Smooth muscle cell of the brain vasculature (primary cell): ENCODE measurements at places on chromosomes 5 and 9.

- DNase-seq: no peak
These were observed 88.5 kb upstream of the TRPM3 start for GRCh38 chr9:71209890-71210289.

DNA sequence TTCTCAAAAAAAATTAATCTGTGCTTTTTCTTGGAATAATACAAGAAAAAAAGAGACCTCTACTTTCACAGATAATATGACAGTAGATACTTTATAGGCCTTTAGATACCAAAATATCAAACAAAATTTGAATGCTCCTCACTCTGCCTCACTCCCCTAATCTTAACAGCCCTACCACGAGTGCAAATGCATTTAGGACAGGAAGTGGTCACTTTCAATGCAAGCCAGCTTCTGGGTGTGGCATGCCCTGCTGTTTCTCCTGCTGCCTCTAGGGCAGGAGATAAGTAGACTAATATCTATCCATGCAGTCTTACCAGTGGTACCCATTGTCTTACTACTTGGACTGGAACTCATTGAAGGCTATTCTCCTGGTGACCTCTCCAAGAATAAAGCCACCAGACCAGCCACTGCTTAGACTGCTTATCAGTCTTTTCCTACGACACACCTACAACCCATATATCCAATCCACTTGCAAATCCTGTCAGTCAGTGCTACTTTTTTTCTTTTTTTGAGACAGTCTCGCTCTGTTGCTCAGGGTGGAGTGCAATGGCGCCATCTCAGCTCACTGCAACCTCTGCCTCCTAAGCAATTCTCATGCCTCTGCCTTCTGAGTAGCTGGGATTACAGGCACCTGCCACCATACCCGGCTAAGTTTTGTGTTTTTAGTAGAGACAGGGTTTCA lies 23.0 kb downstream of the FRRS1L start:
- DNase-seq: no peak

DNA sequence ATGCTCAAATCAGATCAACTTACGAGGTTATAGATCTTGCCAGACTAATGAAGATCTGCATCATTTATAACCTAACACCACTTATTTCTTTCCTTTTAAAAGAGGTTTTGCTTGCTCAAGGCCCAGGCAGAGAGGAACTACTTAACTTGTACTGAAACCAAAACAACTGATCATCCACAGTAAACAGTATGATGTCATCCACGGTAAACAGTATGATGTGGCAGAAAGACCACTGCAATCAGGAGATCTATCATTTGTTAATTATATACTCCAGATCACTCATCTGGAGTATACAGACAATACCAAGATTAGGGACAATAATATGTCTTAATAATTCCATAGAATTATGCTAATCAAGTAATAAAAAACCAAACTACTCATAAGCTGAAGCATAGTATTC lies 116.8 kb downstream of the ADAMTS6 start:
- no peak for DNase-seq

DNA sequence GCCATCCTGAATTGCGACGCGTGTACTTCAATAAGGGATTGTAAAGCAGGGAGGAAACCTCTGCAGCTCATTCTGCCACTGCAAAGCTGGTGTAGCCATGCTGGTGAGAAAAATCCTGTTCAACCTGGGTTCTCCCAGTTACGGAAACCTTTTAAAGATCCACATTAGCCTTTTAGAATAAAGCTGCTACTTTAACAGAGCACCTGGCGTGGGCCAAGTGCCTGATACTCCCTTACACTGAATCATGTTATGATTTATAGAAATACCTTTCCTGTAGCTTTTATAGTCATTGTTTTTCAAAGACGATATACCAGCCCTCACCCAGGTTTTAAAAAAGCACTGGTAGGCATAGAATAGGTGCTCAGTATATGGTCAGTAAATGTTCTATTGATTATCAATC lies 48.3 kb downstream of the SFXN1 start:
- no peak for DNase-seq

GRCh38 chr5:6480133-6481051 lies 31.7 kb downstream of the UBE2QL1 start:
- no peak for DNase-seq

GRCh38 chr5:1647580-1647979 lies 123.8 kb upstream of the LPCAT1 start:
- no peak for DNase-seq

- DNase-seq: no peak
These were observed 82.6 kb downstream of the CETN3 start for GRCh38 chr5:90326995-90327394.

DNA sequence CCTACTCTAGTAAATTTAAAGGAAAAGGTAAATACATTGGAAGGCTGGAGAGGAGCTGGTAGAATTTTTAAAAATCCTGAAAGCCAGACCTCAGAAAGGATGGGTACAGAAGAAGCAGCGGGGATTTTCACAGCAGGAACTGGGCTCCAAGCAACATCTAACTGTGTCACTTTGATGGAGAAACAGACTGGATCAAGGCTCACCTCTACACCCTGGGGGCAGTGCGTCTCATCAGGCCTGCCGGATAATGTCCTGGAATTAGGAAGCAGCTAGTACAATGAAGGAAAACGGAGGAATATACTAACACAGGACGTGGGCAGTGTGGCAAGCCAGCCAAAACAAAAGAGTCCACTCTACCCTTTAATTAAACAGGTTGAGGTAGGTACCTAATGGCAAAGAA lies 463.6 kb downstream of the TAF11L14 start:
- DNase-seq: no peak

- DNase-seq: no peak
These were observed 161.9 kb downstream of the MACROH2A1 start for GRCh38 chr5:135236908-135237747.

GRCh38 chr5:62585751-62586150 lies 7.1 kb downstream of the LRRC70 start:
- no peak for DNase-seq

DNA sequence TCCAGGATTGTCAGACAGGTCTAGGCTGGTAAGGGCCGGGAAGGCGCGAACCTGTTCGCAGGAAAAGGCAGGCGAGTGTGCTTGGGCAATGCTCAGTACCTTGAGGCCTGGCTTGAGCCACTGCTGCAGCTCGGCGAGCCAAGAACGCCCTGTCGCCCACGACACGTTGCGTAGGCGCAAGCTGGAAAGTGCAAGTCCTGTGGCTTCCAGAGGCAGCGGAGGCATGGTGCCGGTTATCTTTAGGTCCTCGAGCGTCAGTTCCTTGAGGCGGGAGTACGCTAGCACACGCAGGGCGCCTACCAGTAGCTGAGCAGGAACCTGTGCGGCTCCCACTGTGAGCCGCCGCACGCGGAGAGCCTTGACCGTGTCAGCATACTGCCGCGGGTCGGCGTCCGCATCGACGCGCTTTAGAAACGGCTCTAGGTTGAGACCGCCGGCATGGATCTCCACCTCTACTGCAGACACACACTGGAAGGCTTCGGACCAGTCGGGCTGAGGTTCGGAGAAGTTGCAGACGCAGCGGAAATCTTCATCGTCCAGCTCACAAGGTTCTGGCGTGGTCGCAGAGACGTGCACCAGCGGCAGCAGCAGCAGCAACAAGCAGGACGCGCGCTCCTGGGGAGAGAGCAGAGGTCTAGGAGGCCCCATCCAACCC lies 482 bp downstream of the CD14 start:
- DNase-seq: no peak

- DNase-seq: no peak
These were observed 4.3 kb downstream of the TRAF2 start for GRCh38 chr9:136890661-136891060.

DNA sequence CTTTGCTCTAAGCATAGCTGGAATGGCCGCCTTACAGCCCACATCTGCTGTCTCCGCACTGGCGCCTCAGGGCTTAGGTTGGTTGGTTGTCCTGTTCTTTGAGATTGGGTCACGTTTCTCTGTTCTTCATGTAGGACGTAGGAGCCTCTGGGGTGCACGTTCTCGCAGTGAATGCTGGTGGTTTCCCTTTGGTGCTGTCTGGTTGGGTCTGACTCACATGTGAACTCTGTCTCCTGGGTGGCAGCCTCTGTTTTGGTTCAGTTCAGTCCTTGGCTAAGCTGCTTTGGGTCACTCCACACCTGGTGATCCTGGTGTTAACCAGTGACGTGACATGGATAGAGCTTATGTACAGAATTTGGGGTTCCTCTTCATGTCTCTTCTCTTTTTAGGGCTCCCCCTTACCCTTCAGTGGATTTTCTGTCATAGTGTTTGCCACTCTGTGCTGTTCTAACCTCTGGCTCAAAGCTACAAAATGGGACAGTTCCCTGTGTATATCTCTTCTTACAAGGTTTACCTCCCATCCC lies 12.6 kb upstream of the LPCAT1 start:
- no peak for DNase-seq

GRCh38 chr5:142245786-142246185 lies 79.0 kb downstream of the SPRY4 start:
- no peak for DNase-seq

DNA sequence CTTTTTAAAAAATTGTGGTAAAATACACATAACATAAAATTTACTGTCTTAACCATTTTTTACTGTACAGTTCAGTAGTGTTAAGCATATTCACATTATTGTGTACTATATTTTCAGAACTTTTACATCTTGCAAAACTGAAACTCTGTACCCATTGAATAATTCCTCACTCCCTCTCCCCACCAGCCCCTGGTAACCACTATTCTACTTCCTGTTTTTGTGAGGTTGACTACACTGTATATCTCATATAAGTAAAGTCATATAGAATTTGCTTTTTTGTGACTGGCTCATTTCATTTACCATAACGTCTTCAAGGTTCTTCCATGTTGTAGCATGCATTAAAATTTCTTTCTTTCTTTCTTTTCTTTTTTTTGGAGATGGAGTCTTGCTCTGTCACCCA lies 87.0 kb downstream of the LNPEP start:
- DNase-seq: no peak

- peak; percentile 61 for DNase-seq
These were observed 13.8 kb downstream of the EXOSC2 start for GRCh38 chr9:130707225-130707976.

DNA sequence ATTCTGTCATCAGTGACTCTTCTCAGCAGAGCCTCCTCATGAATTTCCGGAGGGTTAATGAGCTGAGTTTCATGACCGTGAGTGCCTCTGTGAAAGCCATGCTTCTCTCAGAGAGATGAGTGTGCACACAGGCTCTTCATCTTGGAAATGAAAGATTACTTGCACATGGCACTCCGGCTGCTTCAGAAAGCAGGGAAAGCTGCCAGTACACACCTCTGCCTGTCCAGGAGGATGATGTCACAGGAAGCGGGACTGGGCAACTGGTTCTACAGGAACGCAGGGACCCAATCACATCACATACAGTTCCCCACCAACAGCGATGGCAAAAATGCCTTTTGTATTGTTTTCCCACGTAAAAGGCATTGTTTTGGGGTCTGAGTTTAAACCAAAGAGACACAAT lies 286.0 kb upstream of the DAP start:
- DNase-seq: no peak

- no peak for DNase-seq
These were observed 451.1 kb downstream of the EBF1 start for GRCh38 chr5:158648631-158649030.

- DNase-seq: no peak
These were observed 48.0 kb upstream of the SAP30L start for GRCh38 chr5:154397652-154398406.

- DNase-seq: no peak
These were observed 41.0 kb downstream of the CCDC192 start for GRCh38 chr5:127744241-127744640.

GRCh38 chr9:135376511-135377265 lies 102.9 kb upstream of the PPP1R26 start:
- DNase-seq: no peak

DNA sequence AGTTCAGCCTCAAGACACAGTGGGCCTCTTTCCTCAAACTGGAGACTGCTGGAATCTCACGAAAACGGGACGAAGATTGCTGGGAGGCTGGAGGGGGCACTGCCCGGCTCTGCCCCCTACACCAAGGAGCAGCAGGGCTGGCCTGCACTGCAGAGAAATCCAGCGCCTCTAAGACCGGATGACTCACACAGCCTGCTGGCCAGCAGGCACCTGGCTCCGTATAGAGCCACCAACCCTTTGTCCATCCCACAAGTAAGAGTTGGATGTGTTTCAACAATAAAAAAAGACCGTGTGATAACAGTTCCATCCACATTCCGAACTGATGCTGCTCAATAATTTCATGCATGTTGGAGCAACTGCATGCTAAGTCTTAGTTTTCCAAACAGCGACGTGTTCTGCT lies 11.5 kb downstream of the CCDC127 start:
- DNase-seq: no peak

- no peak for DNase-seq
These were observed 2.1 kb downstream of the GPR150 start for GRCh38 chr5:95621839-95622629.

- DNase-seq: no peak
These were observed 215.7 kb downstream of the SEMA6A start for GRCh38 chr5:116358911-116359418.

DNA sequence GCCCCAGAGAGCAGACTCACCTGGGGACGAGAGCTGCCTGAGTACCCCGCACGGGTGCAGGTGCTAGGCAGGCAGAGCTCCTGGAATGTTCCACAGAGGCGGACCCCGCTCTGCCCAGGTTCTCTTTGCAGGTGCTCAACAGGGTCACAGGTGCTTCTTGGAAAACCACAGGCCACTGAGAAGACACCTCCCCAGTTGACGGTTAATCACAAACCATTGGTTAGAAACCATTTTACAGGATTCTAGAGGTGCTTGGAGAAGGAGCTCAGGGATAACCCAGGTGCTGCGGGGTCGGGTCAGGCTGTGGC lies 17.3 kb upstream of the SLC6A19 start:
- no peak for DNase-seq

- DNase-seq: no peak
These were observed 48.6 kb downstream of the CDKN2A start for GRCh38 chr9:21945606-21946005.
